ENCODE measurements at places on chromosomes 5 and 9.

- DNase-seq, result no peak
Observed at GRCh38 chr9:101311758-101312420, 72.9 kb downstream of the BAAT start.

GRCh38 chr9:111400564-111400898, 70.5 kb upstream of the OR2K2 start:
- no peak for DNase-seq

GRCh38 chr5:32020271-32020670, 153.8 kb downstream of the GOLPH3 start:
- DNase-seq, result no peak

DNA sequence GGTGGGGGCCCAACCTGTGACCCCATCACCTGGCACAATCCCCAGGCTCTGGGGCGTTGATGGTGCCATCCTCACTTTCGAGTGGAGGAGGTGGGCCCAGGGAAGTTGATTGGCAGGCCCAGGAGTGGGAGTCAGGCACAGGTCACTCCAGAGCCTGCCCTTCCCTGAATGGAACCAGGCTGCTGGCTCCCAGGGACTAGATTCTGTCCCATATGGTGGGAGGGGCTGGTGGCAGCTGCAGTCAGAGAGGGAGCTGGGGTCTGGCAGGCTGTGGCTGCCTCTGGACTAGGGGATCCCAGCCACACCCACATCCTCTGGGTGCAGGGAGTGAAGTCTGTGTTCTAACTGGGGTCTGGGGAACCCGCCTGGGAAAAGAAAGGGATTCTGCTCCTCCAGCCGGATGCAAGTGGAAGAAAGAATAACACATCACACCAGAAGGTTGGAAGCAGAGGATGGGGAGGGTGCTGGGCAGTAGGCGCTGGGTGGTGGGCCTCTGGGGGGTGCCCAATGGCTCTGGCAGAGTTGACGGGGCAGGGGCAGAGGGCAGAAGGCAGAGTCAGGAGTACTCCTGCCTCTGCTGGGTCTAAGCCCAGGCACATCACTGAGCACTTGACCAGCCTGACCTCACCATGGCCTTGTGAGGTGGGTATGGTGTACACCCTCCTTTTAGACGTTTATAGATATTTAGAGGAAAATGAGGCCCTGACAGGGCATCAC, 25.8 kb downstream of the CEL start:
- DNase-seq, result no peak

DNA sequence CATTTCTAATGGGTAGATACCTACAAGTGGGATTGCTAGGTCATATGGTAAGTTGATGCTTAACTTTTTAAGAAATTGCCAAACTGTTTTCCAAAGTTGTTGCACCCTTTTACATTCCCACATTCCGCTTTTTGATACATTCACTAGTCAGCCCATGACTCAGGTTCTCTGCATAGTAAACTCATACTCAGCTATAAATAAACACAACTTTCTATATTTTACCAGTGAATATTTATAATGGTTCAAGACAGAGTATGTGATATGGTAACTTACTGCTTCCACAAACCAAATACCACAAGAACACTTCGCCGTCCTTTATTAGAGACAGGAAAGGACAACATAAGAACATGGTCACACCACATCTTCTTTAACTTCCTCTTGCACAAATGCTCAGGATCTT, 54.0 kb downstream of the PLPP1 start:
- no peak for DNase-seq

- DNase-seq, result no peak
Observed at GRCh38 chr5:141512911-141513626, 24.2 kb downstream of the PCDHGC5 start.

GRCh38 chr5:161895514-161895913, 47.6 kb downstream of the GABRA1 start:
- no peak for DNase-seq

DNA sequence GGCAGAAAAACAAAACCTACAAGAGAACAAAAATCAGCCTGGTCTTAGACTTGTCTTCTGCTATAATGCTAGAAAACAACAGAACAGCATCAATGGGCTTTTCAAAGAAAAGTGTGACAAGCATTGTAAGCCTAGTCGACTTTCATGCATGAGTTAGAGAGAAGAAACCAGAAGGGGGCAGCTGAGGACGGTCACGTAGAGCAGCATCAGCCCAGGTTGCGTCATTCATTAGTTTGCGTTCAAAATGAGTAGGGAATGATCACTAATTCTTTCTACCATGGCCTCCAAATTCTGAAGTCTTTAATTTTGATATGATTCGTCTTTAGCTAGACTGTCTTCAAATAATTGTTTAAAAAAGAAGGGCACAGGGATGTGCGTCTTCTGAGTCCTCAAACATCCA, 4.7 kb upstream of the ISCA1 start:
- no peak for DNase-seq

GRCh38 chr9:72912476-72913381, 40.1 kb downstream of the ALDH1A1 start:
- no peak for DNase-seq

GRCh38 chr9:109193974-109194556, 27.0 kb upstream of the FRRS1L start:
- DNase-seq, result no peak

DNA sequence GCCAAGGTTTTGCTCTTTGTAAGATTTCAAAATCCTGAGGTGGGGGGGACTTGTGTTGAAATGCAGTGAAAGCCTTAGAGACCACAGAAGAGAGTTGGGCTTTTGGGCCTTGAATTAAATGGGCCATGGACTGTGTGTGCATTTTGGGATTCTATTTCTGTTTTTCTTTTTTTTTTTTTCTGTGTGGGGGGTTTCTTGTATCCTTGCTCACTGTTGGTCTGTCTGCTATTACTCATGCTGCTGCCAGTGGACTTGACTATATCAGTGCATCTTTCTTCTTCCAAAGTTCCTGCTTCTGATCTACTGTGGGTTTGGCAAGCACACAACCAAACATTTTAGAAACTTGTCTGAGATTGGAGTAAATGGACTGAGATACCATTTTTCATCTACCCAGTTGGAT, 344.9 kb downstream of the ARL15 start:
- DNase-seq, result no peak

GRCh38 chr5:57818397-57818796, 335.8 kb upstream of the ACTBL2 start:
- DNase-seq, result no peak

- DNase-seq, result no peak
Observed at GRCh38 chr5:2251751-2252150, 369.0 kb upstream of the IRX4 start.

GRCh38 chr5:139651043-139651834, 3.1 kb downstream of the CXXC5 start:
- no peak for DNase-seq

DNA sequence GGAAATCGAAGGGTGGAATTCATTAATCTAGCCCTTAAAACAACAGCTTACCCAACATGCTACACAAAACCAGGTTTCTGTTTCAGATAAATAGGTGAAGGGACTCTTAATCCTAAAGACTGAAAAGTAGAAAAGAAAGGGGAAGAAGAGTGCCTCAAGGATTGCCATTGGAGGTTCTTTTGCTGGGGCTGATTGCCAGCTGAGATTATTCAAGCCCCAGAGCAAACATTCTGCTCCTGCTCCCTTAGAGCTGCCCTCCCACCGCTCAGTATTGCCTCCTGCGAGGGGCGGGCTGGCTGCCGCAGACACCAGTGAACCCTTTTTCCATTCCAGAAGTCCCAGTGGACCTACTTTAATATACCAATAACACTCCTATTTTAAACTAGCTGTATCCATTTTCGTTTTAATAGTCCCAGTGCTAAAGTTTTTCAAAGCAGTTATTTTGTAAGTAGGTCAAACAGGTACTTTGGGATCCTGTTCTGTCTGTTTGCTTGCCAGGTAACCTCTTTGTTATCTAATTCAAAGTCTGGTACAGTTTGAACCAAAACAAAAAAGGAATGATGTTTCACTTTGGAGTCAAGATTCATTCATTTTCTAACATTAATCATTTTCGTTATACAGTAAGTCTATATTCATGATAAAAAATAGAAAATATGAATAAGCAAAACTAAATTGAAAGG, 38.6 kb downstream of the HMGCS1 start:
- no peak for DNase-seq

- no peak for DNase-seq
Observed at GRCh38 chr5:161414037-161414436, 132.5 kb downstream of the GABRB2 start.

GRCh38 chr9:125439434-125440272, 178.0 kb downstream of the GAPVD1 start:
- DNase-seq, result no peak

DNA sequence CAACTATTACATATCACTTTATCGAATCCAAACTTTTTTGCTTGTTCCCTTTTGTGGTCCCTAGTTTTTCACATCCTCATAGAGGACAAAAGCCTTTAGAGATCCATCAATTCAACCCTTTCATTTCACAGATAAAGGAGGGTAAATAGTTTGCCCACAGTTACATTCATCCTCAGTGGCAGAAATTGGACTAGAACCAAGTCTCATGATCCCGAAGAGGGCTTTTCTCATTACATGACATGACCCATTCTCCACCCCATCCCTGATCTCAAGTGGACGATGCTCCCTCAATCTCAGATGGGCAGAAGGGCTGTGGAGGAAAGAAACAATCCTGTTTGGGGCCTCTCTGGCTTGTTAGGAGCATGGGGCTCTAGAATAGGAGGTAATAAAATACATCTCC, 23.1 kb downstream of the TICAM2 start:
- no peak for DNase-seq

GRCh38 chr5:3963652-3964051, 368.0 kb downstream of the IRX1 start:
- DNase-seq, result no peak

- DNase-seq, result no peak
Observed at GRCh38 chr5:65390208-65390607, 91.5 kb downstream of the ADAMTS6 start.

GRCh38 chr5:154972476-154973080, 31.7 kb downstream of the MRPL22 start:
- DNase-seq, result no peak

DNA sequence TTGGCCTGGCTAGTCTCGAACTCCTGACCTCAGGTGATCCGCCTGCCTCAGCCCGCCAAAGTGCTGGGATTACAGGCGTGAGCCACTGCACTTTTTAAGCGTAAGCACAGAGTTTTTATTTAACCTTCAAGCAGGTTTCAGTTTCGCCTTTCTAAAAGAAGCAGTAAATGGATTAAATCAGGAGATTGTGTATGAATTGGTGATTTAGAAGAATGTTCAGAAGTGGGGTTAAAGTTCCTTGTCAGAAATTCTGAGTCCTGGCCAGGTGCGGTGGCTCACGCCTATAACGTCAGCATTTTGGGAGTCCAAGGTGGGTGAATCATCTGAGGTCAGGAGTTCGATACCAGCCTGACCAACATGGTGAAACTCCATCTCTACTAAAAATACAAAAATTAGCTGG, 12.2 kb downstream of the HSPA4 start:
- no peak for DNase-seq

- DNase-seq, result no peak
Observed at GRCh38 chr9:99978221-99978620, 71.8 kb downstream of the STX17 start.

DNA sequence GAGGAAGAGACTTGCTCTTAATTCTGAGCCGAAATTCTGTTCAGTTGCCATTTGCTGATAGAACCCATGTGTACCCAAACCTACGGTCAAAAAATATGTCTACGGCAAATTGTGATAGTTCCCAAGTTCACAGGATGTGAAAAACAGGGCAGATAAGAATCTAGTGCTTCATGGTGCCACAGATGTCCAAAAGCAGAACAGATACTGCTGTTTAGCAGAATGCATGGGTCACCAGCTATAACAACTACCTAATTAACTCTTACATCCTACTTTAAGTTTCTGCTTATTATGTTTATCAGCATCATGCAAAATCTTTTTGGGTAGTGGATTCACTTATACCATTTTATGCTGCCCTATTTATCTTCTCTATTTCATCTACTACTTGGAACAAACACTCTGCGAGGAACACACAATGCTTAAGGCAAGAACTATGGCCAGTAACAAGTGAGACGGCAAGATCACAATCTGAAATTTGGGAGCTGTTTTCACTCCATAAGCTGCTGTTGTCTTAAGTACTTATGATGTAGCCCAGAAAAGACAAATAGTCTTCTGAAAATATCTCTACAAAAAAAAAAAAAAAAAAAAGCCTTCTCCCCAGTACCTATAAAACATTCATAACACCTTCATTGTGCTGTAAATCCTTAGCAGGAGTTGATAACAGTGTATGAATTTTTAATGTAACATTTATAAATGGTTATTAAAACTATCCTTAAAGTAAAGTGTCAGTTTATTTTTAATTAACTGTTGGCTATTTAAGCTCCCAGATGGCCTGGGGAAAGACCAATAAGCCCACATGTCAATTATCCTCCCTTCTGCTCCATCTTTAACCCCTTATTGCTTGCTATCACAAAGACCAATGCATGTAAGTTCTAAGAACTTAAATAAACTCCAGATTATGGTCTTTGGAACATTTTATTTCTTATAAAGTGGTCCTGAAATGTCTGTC, 232.3 kb downstream of the TLR4 start:
- no peak for DNase-seq

GRCh38 chr9:91117959-91118703, 243.6 kb downstream of the AUH start:
- no peak for DNase-seq

- DNase-seq, result no peak
Observed at GRCh38 chr5:117405197-117405596, 830.6 kb upstream of the SEMA6A start.

DNA sequence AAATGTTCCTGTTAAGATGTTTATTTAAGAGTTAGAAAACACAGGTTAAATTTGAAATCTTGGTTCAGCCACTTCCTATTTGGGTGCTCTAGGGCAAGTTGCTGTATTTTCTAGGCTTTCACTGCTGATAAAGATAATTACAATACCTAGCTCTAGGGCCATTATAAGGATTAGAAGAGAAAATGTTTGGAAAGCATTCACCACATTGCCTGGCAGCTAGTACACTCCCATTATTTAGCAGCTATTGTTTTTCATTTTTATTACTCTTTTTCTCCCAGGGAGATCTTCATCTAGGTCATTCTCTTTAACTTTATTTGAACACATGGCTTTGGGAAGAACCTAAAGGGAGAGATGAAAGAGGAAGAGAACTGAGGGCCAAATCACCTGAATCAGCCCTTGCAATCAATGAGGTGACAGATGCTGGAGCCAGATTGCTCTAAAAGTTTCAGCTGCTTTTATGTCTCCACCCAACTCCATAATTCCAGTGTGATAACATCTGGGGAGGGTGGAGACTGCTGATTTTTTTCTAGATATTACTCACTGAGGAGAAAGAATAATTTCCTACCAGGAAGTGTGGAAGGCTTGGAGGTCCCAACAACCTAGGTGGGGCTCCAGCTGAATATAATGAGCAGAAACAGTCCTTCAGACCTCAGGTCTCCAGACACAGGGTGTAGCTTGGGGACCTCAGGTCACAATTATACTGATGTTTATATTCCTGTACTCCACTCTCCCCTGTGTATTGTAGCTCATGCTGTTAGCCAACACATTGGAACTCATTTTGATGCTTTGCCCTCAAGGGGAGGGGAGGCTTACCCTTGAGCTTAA, 640.0 kb downstream of the RAB3C start:
- DNase-seq, result no peak

GRCh38 chr9:99075246-99075912, 29.5 kb upstream of the TGFBR1 start:
- no peak for DNase-seq

- DNase-seq, result no peak
Observed at GRCh38 chr5:60540856-60541805, 158.8 kb downstream of the DEPDC1B start.

- no peak for DNase-seq
Observed at GRCh38 chr5:136729901-136730355, 364.6 kb upstream of the TRPC7 start.

GRCh38 chr9:131733541-131734061, 6.3 kb downstream of the RAPGEF1 start:
- no peak for DNase-seq

Data from activated CD8-positive, alpha-beta memory T cell treated with anti-CD3 and anti-CD28 coated beads for 4 hours (primary cell).